T-cell (primary cell): ENCODE measurements at places on chromosomes 1 and 21.

DNA sequence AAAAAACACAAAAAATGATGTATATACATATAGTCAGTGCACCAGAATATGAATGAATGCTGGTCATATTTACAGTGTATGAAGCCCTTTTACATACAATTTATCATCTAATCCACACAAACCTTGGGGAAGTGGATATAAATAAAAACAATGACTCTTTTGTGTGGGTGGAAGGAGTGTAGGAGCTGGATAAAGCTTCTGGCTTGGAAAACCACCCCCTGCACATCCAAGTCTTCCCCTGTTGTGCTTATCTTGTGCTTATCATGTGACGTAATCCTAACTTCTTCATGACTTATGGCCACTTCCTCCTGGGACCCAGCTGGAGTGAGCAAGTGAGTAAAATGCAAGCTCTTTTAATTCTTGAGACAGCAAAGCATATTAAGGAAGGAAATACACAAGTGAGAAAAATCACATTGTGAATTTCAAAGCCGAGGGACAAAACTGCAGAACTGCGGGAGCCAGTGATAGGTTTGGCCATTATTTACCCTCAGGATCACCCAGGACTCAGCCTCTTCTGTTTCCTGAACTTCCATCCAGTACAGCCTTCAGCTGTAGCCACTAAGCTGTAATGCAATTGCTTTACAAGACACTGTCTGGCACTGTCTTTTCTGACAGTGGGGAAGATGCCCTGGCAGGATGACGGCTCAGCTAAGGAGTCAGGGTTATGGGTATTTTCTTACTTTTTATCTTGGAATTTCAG, 104.0 kb upstream of the PPM1J start:
- no peak for DNase-seq

DNA sequence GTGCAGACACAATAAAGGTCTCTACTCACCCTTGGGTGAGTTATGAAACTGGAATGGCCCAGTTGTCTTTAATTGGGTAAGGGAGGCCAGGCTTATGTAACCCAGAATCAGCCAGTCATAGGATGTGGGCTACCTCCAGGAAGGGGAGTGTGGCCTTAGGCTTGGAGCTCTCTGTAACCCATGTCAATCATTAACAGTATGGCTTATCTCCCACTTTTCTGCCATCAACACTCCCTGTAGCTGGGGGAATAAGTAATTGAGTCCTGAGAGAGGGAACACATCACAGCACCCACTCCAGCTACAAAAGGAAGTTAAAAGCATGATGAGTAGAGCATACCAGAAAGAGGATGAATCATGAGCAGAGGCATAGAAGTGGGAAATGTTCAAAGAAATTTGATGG, 327.0 kb upstream of the DUSP10 start:
- no peak for DNase-seq

DNA sequence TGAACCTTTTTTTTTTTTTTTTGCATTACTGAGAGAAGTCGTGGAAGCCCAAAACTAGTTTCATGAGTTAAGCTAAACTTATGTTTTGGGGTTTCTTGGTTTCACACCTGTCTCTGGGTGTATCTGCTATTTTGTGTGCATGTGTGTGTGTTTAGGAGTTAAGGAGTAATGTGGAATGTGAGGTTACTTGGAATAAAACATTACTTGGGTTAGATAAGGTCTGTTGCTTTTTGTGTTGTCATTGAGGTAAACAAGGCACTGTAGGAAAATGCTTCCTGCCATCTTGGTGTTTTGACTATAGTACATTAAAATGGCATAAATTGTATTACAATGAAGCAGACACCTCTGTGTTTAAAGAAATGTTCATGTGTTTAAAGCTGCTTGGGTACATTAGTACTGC, 2.9 kb downstream of the TENT5C start:
- DNase-seq = no peak

DNA sequence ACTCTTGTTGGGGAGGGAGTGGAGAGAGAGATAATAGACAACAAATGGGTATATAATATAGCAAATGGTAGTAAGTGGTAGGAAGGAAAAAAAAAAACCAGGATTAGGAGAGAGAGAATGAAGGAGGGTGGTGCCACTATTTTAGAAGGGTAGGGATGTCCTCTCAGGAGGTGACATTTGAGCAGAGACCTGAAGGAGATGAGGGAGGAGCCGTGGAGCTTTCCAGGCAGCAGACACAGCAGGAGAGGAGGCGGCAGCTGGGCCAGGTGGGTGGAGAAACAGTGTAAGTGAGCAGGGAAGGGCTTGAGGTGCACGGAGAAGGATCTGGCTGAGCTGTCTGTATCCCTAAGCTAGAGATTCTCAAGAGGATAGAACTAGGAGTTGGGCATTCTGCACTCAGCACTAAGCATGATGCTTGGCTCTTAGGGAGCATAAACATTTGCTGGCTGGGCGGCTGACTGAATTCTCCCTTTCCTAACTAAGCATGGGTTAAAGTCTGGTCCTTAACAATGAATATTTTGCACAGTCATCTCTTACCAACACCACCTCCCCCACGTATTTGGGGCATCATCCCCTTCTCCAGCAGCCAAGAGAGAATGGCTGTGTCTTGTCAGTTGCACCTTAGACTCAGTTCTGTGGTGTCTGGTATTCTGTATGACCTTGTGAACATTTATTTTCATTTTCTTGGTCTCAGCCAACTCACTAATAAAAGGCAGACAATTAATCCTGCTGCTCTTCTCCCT, 27.6 kb upstream of the SARS1 start:
- no peak for DNase-seq

- no peak for DNase-seq
These were observed 49.1 kb upstream of the CSF3R start for GRCh38 chr1:36531833-36532232.

GRCh38 chr1:155321639-155322503, 1.2 kb downstream of the RUSC1 start:
- no peak for DNase-seq

GRCh38 chr1:21337010-21337437, 46.8 kb upstream of the ECE1 start:
- DNase-seq = no peak

- no peak for DNase-seq
These were observed 25.5 kb downstream of the CDC14A start for GRCh38 chr1:100377590-100378361.

- no peak for DNase-seq
These were observed 16.5 kb downstream of the ATP1B1 start for GRCh38 chr1:169122976-169123375.

DNA sequence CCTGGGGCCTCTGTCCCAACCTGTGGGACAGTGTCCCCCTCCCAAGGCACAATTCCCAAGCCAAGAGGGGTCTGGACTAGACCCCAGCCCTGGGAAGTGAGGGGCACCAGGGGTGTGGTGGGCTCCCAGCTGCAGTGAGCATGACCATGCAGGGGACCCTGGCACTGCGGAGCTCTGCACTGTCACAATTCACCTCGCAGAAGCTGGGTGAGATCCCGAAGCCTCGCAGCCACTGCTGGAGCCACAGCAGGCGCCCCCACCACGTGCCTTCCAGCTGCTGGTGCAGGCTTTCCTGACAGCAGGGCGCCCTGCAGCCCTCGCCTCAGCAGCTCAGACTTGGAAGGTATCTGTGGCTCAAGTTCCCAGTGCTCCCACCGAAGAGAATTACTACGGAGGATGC, 10.0 kb upstream of the SRARP start:
- no peak for DNase-seq

DNA sequence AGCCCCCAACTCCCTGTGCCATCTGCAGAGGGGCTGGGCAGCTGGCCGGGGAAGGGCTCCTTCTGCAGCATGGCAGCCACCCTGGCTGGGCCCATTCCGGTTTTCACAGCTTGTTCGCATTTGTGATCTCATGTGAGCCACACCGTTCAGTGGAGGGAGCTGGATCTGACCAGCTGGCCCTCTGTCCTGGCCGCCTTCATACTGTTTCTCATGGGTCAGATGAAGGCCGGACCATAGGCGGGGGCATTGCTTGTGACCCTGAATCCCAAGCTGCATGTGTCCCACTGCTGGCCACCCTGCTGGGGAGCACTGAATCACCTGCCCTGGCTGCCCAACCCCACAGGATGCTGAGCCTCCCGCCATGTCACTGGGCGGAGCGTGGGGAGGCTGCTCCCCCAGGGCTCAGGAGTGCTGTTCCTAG, 36.4 kb upstream of the PRSS38 start:
- no peak for DNase-seq

- no peak for DNase-seq
These were observed 54.4 kb upstream of the A3GALT2 start for GRCh38 chr1:33375316-33375715.

- no peak for DNase-seq
These were observed 53.1 kb downstream of the SLC19A1 start for GRCh38 chr21:45488931-45489721.

DNA sequence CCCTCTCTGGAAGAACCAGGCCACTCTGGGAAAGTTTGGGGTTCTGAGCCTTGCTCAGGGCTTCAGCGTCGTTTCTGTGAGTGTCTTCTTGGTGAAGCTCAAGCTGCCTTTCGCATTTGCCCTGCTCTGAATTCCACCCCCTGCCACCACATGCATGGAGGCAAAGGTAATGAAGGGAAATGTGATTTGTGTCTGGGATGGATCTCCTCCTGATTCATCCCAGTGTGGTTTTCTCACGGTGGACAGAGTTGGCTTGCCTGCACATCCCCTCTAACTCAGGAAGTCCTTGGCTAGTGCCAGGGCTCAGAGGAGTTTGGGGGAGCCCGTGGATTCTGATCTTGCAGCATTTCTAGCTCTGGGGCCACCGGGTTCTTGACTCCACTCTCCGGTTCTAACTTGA, 173.6 kb upstream of the RAB4A start:
- DNase-seq = no peak

GRCh38 chr1:103180660-103181059, 72.3 kb upstream of the COL11A1 start:
- DNase-seq = no peak

DNA sequence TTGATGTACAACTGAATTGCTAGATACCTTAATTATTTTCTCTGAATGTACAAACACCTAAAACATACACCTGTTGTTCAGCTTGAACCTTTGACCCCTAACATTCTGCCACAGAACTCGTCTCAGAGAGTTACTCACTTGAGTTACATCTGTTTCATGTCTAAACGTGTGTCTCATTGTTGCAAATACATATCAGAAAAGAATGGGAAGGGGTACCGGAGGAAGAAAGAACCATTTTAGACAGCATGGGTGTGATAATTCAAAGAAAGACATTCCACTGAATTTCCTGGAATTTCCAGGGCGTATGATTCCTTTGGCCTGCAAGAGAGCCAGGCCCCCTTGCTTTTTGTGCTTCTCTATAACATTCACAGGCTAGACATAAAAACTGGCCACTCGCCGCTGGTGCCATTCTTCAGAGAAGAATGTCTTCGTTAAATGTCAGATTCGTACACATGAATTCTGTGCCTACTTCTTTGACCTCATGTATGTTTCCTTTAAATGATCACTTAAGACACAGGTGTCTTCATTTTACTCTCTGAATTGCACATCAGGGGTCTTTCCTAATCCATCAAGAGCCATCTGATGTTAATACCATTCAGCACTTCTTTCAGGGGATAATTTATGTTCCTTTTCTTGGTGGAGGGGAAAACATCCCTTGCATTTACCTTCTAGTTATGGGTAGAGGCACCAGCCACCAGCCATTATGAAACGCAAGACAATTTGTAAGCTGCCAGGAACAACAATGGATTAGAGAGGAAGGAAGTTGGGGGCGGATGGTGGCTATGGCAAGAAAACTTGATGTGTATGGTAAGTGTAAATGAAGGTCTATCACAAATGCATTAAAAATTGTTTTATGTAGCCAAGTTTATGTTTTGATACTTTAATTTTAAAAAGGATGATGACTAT, 12.7 kb downstream of the ATF3 start:
- no peak for DNase-seq

DNA sequence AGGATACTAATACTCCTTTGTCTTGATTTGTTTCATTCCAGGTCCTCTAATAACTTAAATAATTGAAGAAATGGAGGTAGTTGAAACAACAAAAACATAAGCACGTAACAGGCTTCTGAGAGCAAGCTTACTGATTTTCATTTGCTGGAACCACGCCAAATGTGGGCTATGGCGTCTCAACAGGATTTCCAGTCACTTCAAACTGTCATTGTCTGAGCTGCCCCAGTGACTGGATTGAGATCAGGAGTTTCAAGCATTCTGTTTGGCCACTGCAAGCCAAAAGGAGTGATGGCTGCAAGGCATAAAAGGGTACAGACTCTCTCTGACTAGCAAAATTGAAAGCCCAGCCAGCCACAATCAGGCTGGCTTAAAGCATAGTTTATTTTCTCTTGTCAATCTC, 289.9 kb downstream of the DPYD start:
- DNase-seq = no peak

DNA sequence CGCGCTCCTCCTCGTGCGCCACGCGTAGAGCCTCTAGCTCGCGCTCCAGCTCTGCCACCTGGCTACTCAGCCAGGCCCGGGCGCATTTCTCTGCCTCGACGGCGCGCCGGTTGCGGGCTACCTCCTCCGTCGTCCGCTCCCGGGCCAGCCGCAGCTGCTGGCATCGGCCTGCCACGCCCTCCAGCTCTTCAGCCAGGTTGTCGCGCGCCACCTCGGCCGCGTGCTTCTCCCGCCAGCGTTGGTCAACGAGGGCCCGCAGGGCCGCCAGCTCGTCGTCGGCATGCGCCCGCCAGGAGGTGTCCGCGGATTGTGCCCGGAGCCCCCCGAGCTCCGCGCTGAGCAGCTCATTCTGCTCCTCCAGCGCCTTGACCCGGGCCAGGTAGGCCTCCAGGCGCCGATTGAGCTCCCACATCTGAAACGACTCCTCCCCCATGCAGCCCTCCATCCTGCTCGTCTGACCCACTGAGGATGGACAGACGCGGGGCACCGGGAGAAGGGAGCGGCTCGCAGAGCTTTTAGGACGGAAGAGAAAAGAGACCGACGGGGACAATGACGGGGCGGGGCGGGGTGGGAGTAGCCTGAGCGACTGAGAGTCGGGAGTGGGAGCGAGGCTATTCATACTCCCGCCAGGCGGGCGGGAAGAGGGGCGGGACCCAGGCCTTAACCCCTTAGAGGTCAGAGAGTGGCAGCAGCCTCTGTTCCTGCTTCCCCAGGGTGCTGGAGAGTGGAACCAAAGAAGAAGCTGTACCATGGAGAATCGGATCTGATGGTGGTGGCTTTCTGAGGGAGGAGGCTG, at the start of gene NES:
NES (minus strand) TSS at position 588 of the 796 bp plus-strand sequence; CDS start at position 445, 143 bp downstream.
- DNase-seq = no peak

GRCh38 chr1:22250724-22251123, 107.8 kb upstream of the WNT4 start:
- no peak for DNase-seq

DNA sequence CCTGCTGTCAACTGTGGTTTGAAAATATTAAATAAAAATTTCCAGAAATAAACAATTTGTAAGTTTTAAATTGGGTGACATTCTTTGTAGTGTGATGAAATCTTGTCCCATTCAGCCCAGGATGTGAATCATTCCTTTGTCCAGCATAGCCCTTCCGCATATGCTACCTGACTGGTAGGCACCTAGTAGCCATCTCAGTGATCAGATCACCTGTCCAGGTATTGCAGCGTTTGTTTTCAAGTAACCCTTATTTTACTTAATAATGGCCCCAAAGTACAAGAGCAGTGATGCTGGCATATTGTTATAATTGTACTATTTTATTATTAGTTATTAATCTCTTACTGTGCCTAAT, 351.6 kb upstream of the B3GALT2 start:
- no peak for DNase-seq

GRCh38 chr1:46812065-46812963, 13.5 kb downstream of the CYP4B1 start:
- no peak for DNase-seq
